ENCODE measurements at places on chromosomes 11 and 22. TPM values are rescaled to one million over a fixed set of nuclear protein-coding genes. Genes with fewer than 3 reads are reported as not detected.

Gene OR51L1
- total RNA-seq = not detected

Gene AIP
- 45.8 TPM for total RNA-seq

Gene OR51I1
- not detected for total RNA-seq

Gene KLHL35
- 1.5 TPM for total RNA-seq

Gene GGT5
- total RNA-seq = 2.7 TPM

Gene HTR3A
- not detected for total RNA-seq

Gene SEC14L6
- total RNA-seq = not detected

Gene FGF19
- 0.09 TPM for total RNA-seq
